ENCODE measurements at places on chromosomes 6 and 20.

- no peak for DNase-seq
These were observed 404 bp downstream of the CEP162 start for GRCh38 chr6:84227044-84227433.

- peak; percentile 58 for DNase-seq
These were observed 39.3 kb upstream of the OSTM1 start for GRCh38 chr6:108113557-108114519.

DNA sequence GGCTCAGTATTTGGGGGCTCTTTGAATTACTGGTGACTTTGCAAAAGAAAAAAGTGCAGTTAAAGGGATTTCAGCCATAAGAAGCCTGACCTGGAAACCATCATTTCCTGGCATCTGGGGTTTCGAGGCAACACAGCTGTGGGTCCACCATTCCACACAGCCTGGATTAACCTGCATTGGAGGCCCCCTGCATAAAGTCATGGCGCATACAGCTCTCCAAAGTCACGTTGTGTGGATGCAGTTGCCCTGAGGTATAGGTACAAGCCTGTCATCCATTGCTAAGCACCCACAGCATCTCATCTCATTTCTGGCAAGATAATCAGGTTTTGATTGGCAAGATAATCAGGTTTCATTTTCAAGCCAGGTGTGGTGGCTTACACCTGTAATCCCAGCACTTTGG is 54.5 kb upstream of the TAGAP start:
- DNase-seq, result no peak

DNA sequence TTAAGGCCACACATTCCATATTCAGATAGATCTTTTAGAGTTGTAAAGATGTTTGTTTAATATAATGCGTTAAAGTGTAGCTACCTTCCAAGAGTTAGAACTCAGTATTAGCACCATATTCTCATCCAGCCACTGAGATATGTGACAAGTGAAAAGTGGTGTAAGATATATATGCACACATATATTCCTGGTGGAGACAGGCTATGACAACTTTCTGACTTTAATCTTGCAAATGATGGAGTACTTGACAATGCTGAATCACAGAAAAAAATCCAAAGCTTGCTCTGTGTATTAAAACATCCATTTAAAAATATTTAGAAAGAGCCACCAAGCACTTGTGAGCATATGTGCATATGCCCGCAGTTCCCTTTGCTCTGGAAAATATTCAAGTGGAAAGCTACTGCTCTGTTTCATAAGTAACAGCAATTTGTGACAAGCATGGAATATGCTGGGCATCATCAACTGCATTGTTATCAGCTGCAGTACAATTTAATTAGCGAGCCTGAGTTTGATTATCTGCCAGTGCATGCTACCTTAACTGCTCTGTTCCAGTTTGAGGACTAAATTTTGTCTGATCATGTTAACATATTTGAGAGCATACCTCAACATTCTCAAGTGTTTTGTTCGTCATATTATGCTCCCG is 64.8 kb downstream of the VIP start:
- DNase-seq, result no peak

DNA sequence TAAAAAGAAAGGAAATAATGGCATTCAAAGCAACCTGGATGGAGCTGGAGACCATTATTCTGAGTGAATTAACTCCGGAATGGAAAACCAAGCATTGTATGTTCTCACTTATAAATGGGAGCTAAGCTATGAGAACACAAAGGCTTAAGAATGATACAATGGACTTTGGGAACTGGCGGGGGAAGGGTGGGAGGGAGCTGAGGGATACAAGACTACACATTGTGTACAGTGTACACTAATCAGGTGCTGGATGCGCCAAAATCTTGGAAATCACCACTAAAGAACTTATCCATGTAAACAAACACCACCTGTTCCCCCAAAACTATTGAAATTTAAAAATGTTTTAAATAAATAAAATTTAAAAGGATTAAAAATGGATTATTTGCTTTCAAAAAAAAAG is 4.1 kb upstream of the HLA-E start:
- no peak for DNase-seq

DNA sequence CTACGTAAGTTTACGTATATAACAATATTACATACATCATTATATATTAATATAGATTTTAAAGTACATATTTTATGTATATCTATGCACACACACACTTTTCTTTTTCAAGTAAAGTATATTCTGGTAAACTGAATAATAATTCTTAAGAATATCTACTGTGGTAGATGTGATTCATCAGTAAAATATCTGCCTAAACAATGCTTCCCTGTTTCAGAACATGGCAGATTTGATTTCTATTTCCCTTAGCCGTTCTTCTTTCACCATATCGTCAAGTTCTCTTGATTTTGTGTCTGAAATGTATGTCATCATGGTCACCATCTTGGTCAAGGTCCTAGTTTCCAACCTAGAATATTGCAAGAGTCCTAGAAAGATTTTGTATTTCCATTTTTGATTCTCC is 195.6 kb downstream of the HDGFL1 start:
- no peak for DNase-seq

GRCh38 chr6:73079611-73079955 is 145.7 kb downstream of the KHDC1L start:
- DNase-seq, result no peak
